Lower lobe of right lung (tissue), 2 donors: ENCODE measurements at places on chromosomes 1 and 21. TPM values are rescaled to one million over a fixed set of nuclear protein-coding genes. Genes with fewer than 3 reads are reported as not detected.

ATP1B1 gene
- 173 TPM for total RNA-seq

CBS gene
- 82.3 TPM for total RNA-seq

OR2L13 gene
- not detected for total RNA-seq

OR2M3 gene
- not detected for total RNA-seq

APCS gene
- total RNA-seq: not detected

GPR52 gene
- 2.6 TPM for total RNA-seq

SPATA46 gene
- not detected for total RNA-seq

DNA sequence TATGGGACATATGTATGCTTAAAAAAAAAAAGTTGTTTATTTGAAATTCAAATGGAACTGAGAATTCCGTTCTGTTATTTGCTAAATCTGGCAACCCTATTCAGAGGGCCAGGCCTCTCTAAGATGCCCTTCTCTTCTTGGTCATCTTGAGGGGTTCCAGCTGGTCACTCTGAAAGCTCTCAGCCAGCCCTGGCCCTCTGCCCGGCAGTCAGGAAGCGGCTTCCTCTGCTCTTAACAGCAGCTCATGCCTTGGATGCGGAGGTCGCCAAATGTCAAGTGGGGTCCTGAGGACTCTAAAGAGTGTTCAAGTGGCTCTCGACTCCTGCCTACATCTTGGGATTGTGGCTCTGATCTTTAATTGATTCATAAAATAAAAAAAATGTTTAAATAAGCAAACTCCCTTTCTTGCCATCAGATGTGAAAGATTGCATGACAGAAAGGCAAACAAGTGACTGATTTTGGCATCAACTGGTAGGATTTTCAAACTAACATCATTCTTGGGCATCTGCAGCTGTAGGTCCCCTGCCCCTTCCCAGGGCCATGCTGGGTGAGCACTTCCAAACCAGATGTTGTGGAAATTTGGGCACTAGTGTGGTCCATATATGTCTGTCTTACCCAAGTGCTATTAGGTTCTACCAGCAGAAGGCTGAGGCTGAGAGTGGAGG, 130.8 kb downstream of the PRDM2 start:
- DNase-seq: peak; percentile 91

DNA sequence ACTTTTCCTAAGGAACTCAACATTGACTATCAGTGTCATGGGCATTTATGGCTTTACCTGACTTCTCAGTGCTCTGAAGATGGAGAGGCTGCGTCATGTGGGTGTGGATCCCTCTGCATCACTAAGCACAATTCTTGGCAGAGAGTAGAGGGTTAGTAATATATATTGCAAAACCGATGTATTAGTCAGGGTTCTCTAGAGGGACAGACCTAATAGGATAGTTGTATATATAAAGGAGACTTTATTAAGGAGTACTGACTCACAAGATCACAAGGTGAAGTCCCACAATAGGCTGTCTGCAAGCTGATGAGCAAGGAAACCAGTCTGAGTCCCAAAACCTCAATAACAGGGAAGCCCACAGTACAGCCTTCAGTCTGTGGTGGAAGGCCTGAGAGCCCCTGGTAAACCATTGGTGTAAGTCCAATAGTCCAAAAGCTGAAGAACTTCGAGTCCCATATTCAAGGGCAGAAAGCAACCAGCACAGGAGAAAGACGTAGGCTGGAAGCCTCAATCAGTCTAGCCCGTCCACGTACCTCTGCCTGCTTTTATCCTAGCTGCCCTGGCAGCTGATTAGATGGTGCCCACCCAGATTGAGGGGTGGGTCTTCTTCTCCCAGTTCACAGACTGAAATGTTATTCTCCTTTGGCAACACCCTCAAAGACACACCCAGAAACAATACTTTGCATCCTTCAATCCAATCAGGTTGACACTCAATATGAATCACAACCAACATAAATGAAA, 159.7 kb upstream of the NRIP1 start:
- no peak for DNase-seq

DNA sequence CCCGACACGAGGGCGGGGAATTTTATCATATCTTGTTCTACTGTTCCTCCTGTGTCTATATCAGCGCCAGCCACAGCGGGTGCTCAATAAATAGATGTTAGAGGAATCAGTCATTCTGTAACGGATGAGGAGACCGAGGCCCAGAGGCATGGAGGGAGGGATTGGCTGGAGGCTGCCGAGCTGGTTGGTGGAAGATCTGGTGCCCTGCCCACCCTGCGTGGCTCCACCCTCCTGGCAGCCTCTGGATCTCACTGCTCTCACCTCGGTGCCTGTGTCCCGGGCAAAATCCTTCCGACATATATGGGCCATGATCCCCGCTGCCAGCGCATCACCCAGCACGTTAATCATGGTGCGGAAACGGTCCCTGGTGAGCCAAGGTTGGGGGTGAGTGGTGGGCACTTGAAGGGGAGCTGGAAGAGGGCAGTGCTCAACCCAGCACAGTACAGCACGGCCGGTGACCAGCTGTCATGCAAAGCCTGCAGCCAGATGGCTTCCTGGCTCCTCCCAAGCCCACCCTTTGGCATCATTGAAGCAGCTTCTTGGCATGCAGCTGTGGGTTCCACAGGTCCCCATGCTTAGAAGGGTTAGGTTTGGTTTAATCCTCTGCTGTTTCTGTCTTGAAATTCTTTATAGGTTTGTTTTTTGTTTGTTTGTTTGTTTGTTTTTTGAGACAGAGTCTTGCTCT, 26.7 kb downstream of the PODN start:
- DNase-seq: no peak

DNA sequence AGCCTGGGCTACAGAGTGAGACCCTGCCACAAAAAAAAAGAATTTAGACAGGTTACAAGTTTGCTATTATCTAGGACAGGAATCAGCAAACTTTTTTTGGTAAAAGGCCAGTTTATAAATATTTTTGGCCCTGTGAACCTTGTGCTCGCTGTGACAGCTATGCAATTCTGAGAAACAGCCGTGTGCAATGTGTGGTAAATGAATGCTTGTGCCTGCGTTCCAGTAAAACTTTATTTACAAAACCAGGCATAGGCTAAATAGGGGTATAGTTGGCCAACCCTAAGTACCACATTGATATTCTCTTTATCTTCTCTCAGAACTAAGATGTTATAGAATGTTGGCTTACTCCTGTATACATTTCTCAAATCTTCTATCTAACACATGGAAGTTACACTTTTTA, 24.3 kb downstream of the FBXO28 start:
- DNase-seq: no peak

- no peak for DNase-seq
These were observed 11.3 kb downstream of the ZNF362 start for GRCh38 chr1:33267468-33268205.

GRCh38 chr1:155864393-155864792, 5.0 kb downstream of the SYT11 start:
- no peak for DNase-seq

GRCh38 chr1:24118410-24119242, 6.7 kb upstream of the MYOM3 start:
- peak; percentile 19 for DNase-seq

- no peak for DNase-seq
These were observed 63.9 kb downstream of the SSBP3 start for GRCh38 chr1:54342288-54342687.

DNA sequence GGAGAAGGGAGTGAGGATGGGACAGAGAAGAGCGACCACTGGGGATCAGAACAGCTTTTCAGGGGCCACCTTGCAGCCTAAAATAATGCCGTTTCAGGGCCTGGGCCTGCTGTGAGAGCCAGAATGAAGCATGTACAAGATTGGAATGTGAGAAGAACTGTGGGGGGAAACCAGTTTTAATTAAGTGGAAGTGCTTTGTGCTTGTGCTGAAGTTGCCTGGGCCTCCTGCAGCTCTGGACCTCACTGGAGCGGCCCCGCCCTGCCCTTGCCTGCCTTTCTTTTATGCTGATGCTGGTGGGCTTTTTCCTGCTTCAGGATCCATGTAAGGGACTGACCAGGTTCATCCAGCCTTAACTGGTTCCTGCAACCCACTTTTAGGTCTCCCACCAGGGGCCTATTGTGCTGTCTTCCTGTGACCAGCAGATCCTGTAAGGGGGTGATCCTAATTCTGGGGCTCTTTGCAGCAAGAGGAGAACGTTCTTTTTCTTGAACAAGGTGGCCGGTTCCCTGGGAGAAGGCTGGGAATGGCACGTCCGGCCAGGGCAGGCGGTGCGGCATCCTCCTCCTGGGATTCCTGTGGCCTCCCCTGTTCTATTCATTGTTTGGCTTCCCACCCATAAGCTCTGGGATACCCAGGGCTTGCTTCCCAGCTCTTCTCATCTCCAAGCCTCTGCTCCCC, 3.2 kb downstream of the C1orf226 start:
- no peak for DNase-seq

DNA sequence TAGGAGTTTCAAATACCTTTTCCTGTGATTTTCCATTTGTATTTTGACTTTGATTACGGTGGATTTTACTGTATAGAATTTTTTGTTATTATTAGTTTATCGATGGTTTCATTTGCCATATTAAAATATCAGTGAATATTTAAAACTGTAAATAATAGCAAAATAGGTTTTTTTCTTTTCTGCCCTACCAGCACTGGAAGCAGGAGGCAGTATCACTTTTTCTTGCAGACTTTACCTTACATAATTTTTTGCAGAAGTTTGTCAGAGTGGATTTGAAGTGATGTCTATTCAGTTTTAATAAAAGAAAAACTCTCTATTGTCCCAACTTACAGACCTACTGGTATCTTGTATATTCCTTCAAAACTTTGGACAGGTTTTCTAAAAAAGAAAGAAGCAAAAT, 213.6 kb downstream of the CENPF start:
- no peak for DNase-seq

DNA sequence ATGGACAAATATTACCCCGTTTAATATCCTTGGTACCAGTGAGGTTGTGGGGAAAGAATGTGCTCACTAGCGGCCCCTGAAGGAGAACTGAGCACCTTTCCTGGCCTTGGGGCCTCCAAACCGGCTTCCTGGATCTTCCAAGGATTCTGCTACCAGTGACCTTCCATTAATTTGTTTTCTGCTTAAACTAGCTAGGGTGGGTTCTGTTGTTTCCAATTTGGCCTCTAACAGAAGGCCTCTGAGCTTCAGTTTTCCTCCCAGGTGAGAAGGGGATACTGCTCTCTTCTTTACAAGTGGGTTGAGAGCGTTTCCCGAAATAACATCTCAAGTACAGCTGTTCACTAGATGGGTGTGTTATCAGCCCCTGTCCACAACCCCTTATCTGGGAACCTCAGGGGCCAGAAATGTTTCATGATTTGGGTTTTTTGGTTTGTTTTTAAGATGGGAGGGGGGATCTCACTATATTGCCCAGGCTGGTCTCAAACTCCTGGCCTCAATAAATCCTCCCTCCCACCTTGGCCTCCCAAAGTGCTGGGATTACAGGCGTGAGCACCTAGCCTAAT, 16.9 kb upstream of the IFNGR2 start:
- DNase-seq: no peak

DNA sequence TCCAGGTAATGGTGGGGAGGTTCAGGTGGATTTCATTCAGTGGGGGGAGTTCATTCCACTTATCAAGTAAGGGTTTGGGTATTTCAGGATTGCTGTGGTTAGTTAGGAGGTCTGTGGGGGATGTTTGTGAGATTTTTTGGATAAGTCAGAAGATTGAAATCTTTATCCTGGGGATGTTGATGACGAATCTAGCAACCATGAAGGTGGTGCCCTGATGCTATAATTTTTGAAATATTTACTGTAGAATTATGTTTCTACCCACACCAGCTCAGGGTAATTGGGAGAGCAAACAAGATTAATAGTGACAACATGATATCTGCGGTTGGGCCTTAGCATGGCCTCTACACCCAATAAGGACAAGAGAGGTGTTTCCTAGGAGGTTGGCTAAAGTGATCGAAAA, 28.3 kb downstream of the SUCO start:
- DNase-seq: no peak

GRCh38 chr1:228721407-228721806, 13.9 kb upstream of the RHOU start:
- no peak for DNase-seq

- peak; percentile 69 for DNase-seq
These were observed 2.8 kb upstream of the EYA3 start for GRCh38 chr1:28091043-28091781.

- peak; percentile 48 for DNase-seq
These were observed 35.1 kb upstream of the EYA3 start for GRCh38 chr1:28123461-28123961.

DNA sequence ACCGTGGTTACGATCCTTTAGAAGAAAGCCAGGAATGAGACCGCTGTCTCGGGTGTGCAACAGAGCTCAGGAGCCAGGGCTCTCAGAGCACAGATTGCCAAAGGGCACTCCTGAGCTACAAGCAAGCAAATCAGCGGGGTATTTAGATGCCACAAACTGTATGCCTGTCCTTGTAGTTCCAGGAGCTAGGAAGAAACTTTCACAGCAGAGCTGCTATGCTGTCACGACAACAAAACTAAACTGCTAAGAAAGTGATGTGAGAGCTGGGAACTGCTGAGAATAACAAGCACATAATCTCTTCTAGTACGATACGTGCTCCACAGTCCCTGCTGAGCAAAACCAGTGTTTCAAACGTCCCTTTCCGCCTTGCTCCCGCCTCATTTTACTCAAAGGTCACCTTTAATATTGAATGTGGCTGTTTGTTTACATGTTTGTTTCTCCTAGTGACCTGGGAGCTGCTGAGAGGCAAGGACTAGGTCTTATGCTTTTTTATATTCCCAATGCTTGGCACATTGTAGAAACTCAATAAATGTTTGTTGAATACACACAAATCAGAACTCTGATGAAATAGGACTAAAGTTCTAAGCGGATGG, 14.7 kb downstream of the GREM2 start:
- no peak for DNase-seq

DNA sequence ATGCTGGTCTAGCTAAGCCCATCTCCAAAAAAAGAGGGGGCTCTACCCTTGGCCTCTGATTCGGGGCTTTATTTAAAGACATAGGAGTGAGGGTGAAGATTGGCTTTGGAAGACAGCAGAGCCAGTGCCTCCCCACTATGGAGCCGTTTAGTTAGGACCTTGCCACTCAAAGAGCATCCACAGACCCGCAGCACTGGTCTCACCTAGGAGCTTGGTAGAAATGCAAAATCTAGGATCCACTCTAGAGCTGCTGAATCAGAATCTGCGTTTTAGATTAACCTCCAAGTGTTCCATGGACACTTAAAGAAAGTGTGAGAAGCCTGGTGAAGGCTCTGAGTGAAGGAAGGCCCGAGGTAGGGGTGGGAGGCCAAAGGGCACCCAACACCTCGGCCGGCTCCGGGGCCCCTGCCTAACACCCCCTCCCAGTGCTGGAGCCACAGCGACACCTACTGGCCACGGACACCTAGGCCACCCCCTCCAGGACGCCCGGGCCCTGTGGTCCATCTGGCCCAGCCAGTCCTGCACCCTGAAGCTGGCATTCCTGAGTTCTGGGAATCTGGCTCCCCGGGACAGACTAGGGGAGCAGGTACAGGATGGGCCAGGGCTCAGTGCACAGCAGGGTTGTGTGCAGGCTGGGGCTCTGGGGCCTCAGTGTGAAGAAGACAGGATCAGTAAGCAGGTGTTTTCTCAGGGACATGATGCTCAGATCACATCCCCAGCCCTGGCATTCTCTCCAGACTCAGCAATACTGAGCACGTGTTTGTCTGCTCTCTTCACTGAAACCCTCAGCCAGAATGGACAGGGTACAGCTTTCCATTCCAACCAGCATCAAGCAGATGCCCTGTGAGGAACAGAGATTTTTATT, 79.2 kb downstream of the TMEM53 start:
- DNase-seq: peak; percentile 87
